ENCODE measurements at places on chromosomes 1 and 21. TPM values are rescaled to one million over a fixed set of nuclear protein-coding genes. Genes with fewer than 3 reads are reported as not detected.

DNA sequence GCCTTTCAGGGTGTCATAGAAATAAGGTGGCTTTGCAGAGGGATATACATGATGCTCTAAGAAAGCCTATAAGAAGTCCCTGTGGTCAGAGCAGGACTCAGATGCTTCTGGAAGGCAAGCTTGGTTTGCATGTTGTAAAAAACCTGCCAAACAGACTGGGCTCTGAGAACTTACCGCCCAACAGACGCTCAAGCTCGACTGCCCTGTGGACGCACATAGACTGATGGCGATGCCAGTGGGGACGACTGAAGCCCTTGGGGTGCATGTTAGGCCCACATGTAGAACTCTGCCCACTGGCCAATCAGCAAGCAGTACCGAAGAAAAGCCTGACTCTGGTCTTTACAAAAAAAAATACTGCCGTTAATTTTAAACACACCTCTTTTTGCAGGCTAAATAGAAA is 133.8 kb downstream of the NAV1 start:
- no peak for DNase-seq

DNA sequence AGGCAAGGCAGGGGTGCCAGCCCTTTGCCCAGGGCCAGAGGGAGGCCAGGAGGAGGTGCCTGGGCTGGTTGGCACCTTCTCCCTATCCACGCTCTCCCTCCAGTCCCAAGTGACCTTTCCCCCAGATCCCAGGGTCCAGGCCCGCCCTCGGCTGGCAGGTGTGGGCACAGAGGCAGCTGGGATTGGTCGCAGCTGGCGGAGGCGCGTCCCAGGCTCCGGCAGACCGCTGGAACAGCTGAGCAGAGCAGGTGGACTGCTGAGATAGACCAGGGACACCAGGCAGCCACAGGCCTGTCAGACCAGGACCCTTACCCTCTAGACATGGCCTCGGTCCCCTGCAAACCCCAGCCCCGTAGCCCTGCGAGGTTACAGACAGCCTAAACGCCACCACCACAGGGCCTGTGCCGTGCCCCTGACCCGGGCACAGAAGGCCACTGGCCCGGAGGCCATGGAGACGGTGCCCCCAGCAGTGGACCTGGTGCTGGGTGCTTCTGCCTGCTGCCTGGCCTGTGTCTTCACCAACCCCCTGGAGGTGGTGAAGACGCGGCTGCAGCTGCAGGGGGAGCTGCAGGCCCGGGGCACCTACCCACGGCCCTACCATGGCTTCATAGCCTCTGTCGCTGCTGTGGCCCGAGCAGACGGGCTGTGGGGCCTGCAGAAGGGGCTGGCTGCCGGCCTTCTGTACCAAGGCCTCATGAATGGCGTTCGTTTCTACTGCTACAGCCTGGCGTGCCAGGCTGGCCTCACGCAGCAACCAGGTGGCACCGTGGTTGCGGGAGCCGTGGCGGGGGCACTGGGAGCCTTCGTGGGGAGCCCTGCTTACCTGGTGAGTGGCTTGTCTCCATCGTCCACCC is at the start of gene SLC25A34:
SLC25A34 (plus strand) TSS at position 221 of the 854 bp plus-strand sequence; CDS start at position 449, 228 bp downstream.
- DNase-seq = no peak

GRCh38 chr1:221939607-221940006 is 197.7 kb upstream of the DUSP10 start:
- DNase-seq = no peak

DNA sequence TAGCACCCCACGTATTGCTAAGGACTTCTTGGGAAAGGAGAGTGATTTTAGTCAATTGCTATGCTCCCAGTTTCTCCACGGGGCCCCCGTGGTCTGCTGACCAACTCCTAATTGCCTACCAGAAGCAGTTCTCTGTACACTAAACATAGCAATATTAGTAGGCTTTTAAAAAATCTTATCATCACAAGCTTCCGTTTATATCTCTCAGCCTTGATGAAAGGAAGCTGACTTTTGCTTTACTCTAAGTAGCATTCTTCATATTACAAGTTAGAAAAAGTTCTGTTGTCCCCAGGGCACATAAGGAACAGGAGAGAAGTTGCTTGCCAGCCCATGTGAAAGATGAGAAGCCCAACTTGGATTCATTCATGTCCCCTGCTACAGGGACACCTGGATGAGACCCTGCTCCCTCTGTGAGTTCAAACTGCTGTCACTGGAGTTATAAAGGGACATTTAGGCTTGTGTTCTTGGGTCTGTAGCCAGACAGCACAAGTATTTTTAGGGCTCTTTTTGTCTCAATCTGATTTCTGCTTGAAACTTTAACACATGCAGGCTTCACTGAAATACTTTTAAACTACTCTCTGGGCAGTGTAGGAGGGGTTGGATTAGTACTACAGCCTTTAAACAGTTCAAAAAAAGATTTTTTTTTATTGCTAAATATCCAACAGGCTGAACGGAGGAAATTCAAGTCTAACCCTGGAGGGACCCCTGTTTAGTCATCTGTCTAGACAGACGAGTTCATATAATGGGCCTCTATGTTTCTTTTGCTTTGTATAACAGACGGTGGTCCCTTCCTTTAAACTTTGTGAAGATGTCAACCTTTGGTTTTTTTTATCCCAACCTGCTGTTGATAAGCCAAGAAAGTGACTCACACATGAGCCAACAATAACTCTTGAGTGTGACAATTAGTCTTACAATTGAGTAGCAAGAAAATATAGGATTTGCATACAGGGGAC is 29.5 kb downstream of the TGFB2 start:
- DNase-seq = no peak

DNA sequence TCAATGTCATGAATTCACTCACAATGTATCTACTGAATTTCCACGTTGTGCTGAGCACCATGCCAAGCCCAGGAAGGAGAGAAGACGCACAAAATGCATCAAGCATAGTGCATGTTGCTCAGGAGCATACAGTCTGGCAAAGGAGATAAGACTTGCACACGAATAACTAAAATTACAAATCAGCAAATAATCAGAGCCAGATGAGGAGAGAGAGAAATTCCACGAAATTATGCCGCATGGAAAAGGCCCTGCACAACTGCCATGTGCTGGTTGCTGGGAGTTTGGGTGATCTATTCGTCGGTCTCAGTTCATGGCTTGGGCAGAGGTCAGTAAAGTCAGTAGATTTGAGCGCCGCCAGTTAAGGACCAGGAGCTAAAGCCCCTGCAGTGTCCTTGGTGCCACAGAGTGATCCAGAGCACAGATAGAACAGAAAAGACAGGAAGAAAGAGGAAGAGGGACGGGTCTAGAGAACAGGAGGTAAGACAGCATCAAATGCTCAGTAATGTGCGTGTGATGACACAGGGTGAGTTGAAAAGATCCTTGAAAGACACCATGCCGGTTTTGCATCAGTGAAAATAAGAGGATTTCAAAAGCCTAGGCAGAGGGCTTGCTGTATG is 55.1 kb upstream of the ZNF281 start:
- DNase-seq = no peak

DNA sequence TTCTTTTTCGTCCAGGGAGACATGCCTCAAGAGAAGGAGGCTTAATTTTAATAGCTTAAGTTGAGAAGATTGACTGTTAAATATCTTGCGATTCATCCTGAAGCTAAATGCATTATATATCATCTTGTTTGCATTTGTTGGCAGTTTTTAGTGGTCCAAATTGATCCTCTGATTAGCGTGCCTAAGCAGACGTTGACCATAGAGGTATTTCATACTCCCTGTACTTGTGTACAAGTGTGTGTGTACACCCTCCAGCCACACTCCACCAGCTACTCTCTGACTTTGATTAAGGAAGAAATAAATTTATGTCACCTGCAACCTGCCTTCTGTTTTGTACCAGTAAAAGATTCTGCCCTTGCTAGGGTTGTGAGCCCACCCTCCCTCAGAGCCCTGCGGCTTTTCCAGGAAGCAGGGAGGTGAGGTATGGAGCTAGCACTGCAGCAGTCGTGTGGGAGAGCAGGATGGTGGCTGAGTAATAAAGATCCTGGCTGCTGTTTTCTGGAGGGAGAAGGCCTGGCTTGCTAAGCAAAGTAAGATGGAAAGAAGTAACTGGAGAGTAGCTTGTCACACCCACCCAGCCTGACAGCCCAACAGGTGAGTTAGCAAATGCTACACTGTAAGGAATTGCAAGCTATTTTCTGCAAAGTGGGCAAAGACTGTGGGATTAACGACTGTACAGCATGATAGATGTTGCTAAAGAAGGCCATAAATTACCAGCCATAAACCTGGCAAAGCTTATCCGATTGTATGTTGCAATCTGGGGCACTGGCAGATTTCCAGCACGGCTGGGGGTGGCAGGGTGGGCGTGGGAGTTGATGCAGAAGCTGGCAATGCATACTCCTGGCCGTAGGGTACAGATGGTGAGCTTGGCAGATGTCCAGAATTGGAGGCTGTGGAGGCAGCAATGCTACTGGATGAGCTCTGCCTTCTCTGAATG is 170.2 kb downstream of the TNR start:
- no peak for DNase-seq

GRCh38 chr1:96365076-96365475 is 356.5 kb upstream of the PTBP2 start:
- no peak for DNase-seq

Gene ZFYVE9
- total RNA-seq = 29.0 TPM

Gene LCE1F
- total RNA-seq = not detected

GRCh38 chr1:213871179-213871578 is 116.6 kb upstream of the PROX1 start:
- DNase-seq = no peak

Gene BGLAP
- 5.7 TPM for total RNA-seq

DNA sequence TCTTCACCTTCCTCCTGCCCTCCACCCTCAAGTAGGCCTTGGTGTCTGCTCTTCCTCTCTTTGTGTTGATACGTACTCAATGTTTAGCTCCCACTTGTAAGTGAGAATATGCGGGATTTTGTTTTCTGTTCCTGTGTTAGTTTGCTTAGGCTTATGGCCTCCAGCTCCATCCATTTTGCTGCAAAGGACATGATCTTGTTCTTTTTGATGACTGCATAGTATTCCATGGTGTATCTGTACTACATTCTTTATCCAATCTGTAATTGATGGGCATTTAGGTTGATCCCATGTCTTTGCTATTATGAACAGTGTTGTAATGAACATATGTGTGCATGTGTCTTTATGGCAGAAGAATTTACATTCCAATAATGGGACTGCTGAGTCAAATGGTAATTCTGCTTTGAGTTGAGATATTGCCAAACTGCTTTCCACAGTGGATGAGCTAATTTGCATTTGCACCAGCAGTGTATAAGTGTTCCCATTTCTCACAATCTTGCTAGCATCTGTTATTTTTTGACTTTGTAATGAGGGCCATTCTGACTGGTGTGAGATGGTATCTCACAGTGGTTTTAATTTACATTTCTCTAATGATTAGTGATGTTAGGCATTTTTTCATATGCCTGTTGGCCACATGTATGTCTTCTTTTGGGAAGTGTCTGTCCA is 272.7 kb downstream of the SDCCAG8 start:
- no peak for DNase-seq

- DNase-seq = no peak
Observed at GRCh38 chr1:150192012-150192411, 42.3 kb downstream of the PLEKHO1 start.

Gene GIPC2
- 2.2 TPM for total RNA-seq

DNA sequence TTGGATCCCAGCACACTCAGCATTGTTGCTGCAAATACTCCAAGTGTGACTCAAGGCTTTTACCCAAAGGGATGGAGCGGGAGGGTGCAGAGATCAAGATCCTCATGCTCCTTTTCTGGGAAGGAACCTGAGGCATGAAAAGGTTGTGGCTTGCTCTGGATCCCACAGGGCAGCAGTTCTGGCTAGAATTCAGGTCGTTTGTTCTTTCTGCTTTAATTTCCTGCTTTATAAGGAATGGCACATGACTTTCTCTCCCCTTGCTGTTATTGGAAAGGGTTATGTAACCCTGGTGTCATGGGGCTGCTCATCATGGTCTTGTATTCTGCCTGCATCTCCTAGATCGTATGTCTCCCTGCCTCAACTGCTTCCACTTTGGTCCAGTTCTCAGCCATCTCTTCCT is 101.6 kb downstream of the NOS1AP start:
- DNase-seq = no peak

Gene TMEM201
- 27.9 TPM for total RNA-seq

DNA sequence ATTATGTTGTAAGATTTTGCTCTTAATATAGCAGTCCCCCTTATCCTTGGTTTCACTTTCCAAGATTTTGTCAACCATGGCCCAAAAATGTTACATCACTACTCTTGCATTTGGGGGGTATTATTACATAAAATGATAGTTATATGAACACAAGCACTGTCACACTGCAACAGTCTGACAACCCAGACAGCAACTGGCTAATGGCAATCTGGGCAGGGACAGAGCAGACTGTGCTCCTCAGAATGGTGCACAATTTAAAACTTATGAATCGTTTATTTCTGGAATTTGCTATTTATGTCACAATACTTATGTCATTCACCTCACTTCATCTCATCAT is 2.1 kb upstream of the IVNS1ABP start:
- DNase-seq = no peak

Gene DIO1
- not detected for total RNA-seq

DNA sequence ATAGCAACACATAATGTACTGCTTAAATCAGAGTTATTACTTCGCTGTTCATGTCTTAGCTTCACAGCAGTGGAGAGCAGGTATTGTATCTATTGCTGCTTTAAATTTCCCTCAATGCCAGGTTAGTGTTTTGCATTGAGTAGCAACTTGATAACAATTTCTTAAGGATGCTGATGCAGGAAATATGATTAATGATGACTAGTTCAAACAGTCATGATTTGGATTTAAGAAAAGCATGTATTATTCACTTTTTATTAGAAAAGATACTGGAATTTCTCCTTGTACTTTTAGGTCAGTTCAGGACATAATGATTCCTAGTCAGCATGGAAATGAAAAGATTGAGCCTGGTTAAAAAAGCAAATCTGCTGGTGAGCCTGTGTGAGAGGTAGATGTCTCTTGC is 67.2 kb upstream of the ARHGAP29 start:
- no peak for DNase-seq

DNA sequence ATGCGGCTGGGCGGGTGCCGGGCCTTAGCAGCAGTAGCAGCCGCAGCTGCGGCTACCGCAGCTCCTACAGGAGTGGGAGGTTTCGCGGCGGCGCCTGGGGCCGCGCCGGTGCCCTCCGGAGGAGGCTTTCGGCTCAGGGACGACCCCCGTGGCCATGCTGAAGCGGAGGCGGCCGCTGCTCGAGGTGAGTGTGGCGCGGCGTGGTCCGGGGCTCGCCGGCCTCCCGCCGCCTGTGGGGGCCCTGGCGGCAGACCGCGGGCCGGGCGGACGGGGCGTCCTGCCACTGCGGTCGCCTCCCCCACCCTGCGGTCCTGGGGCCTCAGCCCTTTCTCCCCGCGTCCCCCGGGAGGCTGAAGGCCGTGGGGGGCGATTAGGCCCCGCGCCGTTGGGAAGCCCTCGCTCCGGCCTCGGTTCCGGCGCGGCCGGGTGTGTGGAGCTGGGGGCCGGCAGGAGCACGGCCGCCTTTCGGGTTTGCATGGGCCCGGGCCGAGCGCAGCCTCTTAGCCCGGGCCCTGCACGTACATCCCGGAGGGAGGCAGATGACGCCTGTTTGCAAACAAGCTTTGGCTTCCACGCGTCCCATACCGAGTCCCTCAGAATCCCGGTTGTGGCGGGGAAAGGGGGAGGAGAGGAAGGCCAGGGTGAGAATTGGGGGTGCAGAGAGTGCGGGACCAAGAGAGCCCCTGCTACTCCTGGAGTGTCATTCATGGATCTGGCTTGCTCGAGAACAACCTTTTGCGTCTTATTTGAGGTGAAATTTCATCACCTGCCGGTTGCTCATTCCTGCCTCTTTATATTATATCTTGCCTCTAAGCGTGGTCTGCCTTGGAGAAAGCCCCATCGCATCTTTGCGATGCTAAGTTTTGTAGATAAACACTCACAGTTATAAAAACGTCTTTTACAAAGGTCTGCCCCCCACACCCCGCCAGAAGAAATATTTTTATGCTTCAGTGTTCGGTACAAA is 613 bp downstream of the ZFYVE9 start:
- peak; percentile 32 for DNase-seq

- DNase-seq = no peak
Observed at GRCh38 chr1:82837766-82838465, 1037.2 kb downstream of the ADGRL2 start.
